CD4-positive, alpha-beta T cell (primary cell): ENCODE measurements at places on chromosomes 7 and 10. TPM values are rescaled to one million over a fixed set of nuclear protein-coding genes. Genes with fewer than 3 reads are reported as not detected.

GRCh38 chr10:1268831-1269230 lies 212.6 kb downstream of the WDR37 start:
- no peak overlapping the region for H3K4me3 ChIP-seq
- H3K27ac ChIP-seq = no peak overlapping the region
- no peaks in the 10 kb centered on the region for H3K27me3 ChIP-seq
- H3K4me1 ChIP-seq = no peaks in the 10 kb centered on the region
- DNase-seq = no peak
- H3K36me3 ChIP-seq = no peaks in the 10 kb centered on the region

CC2D2B gene
- total RNA-seq = not detected

GRCh38 chr7:118758582-118758981 lies 534.1 kb downstream of the ANKRD7 start:
- H3K36me3 ChIP-seq = no peaks in the 10 kb centered on the region
- H3K4me3 ChIP-seq = no peak overlapping the region
- no peaks in the 10 kb centered on the region for H3K27me3 ChIP-seq

DNA sequence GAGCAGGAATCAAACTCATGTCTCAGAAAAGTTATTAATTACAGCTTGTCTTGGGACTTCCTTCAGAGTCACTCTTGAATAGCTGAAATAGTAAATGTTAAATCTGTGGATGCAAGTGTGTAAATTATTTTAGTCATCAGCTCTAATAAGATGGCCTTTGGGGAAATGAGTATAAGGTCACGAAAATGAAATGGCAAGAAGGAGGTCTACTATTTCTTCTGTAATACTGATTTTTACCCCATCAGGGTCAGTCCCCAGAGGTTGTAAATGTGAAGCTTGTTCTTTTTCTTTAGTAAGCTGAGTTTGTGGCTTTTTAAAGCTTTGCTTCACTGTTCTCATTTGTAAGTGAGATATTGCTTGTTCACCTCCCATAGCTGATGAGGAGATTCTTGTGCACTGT lies 63.9 kb downstream of the GBF1 start:
- no peaks in the 10 kb centered on the region for H3K36me3 ChIP-seq
- no peak overlapping the region for H3K4me3 ChIP-seq
- peaks cover 5% of the 10 kb centered on the region for H3K4me1 ChIP-seq
- DNase-seq = no peak
- no peak overlapping the region for H3K27ac ChIP-seq
- no peaks in the 10 kb centered on the region for H3K27me3 ChIP-seq

- no peak for DNase-seq
- no peak overlapping the region for H3K4me3 ChIP-seq
- no peaks in the 10 kb centered on the region for H3K4me1 ChIP-seq
- H3K27ac ChIP-seq = no peak overlapping the region
These were observed 483.9 kb upstream of the MKI67 start for GRCh38 chr10:128610113-128610512.

CALHM1 gene
- not detected for total RNA-seq

DNA sequence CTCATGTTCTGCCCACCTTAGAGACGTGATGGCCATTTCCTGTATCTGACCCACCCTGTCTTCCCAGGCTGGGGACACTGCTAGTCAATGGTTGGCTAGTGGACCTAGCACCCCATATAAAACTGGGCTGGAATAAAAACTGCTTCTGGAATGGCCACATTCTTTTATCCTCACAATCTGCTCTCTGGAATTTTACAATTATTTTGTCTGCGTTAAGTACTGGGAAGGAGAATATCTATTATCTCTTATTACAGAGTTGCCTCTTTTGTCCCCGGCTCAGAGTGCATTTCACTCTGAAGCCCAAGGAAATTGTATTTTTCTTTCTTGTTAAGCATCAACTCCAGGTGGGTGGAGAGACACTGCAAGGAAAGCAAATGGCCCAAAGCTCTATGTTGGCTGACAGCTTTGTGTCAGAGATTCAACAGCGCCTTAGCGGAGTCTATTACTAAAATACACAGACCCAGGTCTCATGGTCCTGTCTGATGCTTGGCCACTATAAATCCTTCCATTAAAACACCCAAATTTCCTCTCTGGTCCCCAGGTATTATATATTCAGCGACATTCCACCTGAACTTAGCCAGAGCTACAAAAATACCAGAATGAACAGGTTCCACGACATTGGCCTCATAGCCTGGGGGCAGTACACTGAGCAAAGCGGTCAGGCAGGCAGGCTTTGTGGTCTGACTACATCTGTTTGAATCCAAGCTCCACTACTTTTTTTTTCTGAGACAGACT lies 121.7 kb downstream of the PRPF18 start:
- H3K27ac ChIP-seq = no peak overlapping the region
- no peak for DNase-seq
- peaks cover 5% of the 10 kb centered on the region for H3K27me3 ChIP-seq
- no peak overlapping the region for H3K4me3 ChIP-seq
- peaks cover 18% of the 10 kb centered on the region for H3K4me1 ChIP-seq

AKR1C2 gene
- 0.41 TPM for total RNA-seq

ZNF736 gene
- total RNA-seq = 29.9 TPM

GRCh38 chr10:124220547-124220946 lies 127.1 kb upstream of the CHST15 start:
- no peak overlapping the region for H3K27ac ChIP-seq
- no peak for DNase-seq
- no peaks in the 10 kb centered on the region for H3K27me3 ChIP-seq
- no peak overlapping the region for H3K4me3 ChIP-seq
- no peaks in the 10 kb centered on the region for H3K36me3 ChIP-seq

SERPINE1 gene
- total RNA-seq = not detected

- DNase-seq = no peak
- H3K4me3 ChIP-seq = no peak overlapping the region
- H3K36me3 ChIP-seq = no peaks in the 10 kb centered on the region
- no peaks in the 10 kb centered on the region for H3K4me1 ChIP-seq
These were observed 308.0 kb downstream of the EXOC4 start for GRCh38 chr7:133560900-133561299.

NOS3 gene
- 7.1 TPM for total RNA-seq

DNA sequence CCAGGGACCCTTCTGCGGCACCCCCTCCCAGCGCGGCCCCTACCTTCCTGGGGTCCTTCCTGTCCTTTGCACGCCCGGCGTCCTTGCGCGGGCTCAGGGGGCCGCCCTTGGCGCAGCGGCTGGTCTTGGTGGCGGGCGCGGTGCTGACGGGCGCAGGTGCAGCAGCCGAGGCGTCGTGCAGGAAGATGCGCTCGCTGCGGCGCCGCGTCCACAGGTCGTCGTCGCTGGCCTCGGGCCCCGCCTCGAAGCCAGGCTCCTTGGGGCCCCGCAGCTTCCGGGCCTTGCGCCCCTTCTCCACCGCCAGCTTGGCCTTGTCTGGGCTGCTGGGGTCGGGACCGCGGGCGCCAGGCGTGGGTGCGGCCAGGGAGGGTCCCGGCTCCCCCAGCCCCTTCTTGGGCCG lies 49.8 kb downstream of the SLC29A4 start:
- no peak overlapping the region for H3K27ac ChIP-seq
- no peak overlapping the region for H3K4me3 ChIP-seq
- peaks cover 30% of the 10 kb centered on the region for H3K4me1 ChIP-seq
- DNase-seq = no peak
- peaks cover 37% of the 10 kb centered on the region for H3K36me3 ChIP-seq
- no peaks in the 10 kb centered on the region for H3K27me3 ChIP-seq

DNA sequence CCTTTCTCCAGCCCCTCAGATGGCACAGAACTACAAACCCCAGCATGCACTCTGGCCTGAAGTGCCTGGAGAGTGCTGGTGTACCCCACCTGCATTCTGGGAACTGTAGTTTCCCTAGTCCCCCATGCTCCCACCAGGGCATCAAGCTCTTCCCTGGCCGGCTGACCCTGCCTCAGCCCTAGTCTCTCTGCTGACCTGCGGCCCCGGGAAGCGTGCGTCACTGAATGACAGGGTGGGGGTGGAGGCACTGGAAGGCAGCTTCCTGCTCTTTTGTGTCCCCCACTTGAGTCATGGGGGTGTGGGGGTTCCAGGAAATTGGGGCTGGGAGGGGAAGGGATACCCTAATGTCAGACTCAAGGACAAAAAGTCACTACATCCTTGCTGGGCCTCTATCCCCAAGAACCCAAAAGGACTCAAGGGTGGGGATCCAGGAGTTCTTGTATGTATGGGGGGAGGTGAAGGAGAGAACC lies 2.1 kb downstream of the NOS3 start:
- H3K36me3 ChIP-seq = no peaks in the 10 kb centered on the region
- H3K4me3 ChIP-seq = no peak overlapping the region
- peaks cover 57% of the 10 kb centered on the region for H3K4me1 ChIP-seq
- DNase-seq = peak; percentile 52

GRCh38 chr7:133698127-133698526 lies 429.0 kb upstream of the LRGUK start:
- no peak overlapping the region for H3K4me3 ChIP-seq
- H3K27me3 ChIP-seq = no peaks in the 10 kb centered on the region
- no peaks in the 10 kb centered on the region for H3K36me3 ChIP-seq
- no peak for DNase-seq
- H3K4me1 ChIP-seq = no peaks in the 10 kb centered on the region

DNA sequence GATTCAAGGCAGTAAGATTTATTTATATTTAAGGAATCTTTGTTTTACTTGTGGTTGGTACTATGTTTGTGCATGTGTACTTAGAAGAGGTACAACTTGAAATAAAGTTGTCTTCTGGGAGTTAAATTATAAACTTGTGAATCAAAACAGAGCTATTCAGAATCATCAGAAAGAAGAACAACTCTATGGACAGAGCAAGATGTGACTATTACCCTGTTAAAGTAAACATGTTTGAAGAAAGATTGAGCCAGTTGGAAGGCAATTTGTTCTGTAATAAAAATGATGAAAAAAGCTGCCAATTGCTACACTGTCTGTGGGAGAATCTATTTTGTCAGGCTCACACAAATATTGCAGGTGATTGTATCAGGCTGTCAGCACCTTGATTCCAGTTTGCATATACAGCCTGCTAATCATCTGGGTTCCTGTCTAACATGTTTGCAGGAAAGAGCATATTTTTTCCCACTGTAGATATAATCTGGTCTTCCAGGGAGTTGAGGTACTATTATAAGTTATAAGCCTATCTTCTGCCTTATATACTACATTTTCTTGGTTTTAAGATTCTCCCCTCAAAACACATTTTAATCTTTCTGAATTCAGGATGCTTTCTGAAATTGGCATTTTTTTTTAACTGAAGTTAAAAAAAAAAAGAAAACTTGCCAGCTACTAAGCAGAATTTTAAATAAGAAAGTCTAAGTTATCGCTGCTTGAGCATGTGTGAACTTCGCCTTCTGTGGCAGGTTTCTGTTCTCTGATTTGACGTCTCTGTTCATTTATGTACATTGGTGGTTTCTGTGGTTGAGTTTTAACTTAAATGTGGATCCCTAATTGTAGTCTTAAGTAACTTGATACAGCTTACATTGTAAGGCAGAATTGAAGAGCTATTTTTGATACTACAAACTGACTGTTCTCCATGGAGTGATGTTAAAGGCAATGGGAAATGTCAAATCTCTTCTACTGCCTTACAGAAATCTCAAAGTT lies 46.0 kb downstream of the ZNRF2 start:
- no peak overlapping the region for H3K27ac ChIP-seq
- peak overlapping the region; percentile 11 for H3K4me3 ChIP-seq
- peak; percentile 77 for DNase-seq
- peaks cover 3% of the 10 kb centered on the region for H3K4me1 ChIP-seq

DNA sequence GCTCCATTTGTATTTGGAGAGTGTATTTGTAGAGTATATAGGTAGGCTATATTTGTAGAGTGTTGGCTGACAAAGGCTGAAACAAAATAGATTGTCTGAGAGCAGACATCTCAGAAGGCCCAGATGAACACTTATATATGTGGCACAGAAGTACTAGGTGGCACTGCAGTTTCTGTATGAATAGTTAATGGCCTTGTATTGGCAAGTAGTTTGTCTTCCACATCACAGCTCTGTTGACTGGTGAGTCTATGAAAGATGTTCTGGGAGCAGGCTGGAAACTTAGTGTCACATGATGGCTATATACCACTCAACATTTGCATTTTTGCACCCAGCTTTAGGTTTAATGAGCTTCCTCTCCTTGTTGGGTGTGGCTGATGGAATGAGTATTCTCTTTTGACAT lies 51.9 kb downstream of the CCNY start:
- no peak for DNase-seq
- peaks cover 13% of the 10 kb centered on the region for H3K4me1 ChIP-seq
- no peaks in the 10 kb centered on the region for H3K27me3 ChIP-seq
- H3K4me3 ChIP-seq = no peak overlapping the region

DNA sequence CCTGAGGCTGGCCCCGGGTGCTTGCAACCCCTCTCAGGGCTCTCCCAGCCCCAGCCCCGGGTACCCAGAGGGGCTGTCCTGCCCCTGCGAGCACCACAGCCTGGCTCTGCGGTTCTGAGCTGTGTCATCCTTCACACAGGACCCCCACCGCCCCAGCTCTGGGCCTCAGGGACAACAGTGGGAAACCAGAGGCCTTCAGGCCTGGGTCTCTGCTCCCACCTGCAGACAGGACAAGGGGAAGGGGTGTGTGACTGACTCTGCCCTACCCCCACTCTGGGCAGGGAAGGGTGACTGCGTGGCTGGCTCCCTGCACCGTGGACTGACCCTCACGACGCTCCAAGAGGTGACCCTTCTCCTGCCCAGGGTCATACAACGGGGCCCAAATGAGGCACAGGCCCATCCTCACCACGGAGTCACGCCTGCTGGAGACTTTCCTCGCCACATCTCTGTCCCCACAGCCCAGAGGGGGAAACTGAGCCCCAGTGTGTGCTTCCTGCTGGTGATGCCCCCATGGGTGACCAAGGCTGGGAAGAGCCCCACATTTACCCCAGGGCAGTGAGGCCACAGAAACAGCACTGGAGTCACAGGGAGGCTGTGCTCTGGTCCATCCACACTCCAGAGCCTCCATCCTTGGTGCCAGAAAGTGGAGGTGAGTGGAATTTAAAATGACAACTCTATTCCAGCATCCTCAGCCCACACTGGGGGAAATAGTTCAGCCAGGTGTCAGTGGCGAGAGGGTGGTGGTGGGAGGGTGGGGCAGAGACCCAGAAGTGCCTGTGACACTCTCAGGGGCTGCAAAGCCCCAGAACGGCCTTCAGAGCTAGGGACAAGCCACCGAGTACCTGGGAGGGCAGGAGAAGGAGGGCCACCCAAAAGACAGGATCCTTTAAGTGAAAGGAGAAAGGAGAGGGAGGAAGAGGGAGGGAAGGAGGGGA lies 13.6 kb downstream of the CAMK2B start:
- no peak overlapping the region for H3K4me3 ChIP-seq
- H3K36me3 ChIP-seq = no peaks in the 10 kb centered on the region
- DNase-seq = no peak
- H3K27ac ChIP-seq = no peak overlapping the region

GRCh38 chr7:46633200-46633599 lies 712.1 kb upstream of the IGFBP3 start:
- H3K36me3 ChIP-seq = no peaks in the 10 kb centered on the region
- no peak overlapping the region for H3K4me3 ChIP-seq
- no peaks in the 10 kb centered on the region for H3K4me1 ChIP-seq
- no peak overlapping the region for H3K27ac ChIP-seq

- no peak overlapping the region for H3K4me3 ChIP-seq
- peaks cover 2% of the 10 kb centered on the region for H3K27me3 ChIP-seq
These were observed 13.5 kb upstream of the ATP6V1F start for GRCh38 chr7:128849156-128849515.

GRCh38 chr10:133159950-133160825 lies at the start of gene KNDC1:
TSS of gene KNDC1 (plus strand) at chr10:133160219. CDS start at chr10:133160468, 249 bp downstream.
- peaks cover 31% of the 10 kb centered on the region for H3K27me3 ChIP-seq
- no peaks in the 10 kb centered on the region for H3K36me3 ChIP-seq

- no peak overlapping the region for H3K4me3 ChIP-seq
- no peak for DNase-seq
- no peaks in the 10 kb centered on the region for H3K4me1 ChIP-seq
- H3K36me3 ChIP-seq = no peaks in the 10 kb centered on the region
- no peaks in the 10 kb centered on the region for H3K27me3 ChIP-seq
These were observed 68.9 kb upstream of the ZNF33B start for GRCh38 chr10:42707234-42707633.

- H3K27ac ChIP-seq = peak overlapping the region; percentile 99
- no peaks in the 10 kb centered on the region for H3K27me3 ChIP-seq
- H3K36me3 ChIP-seq = peaks cover 22% of the 10 kb centered on the region
- H3K4me3 ChIP-seq = peak overlapping the region; percentile 73
These were observed 1.3 kb upstream of the VDAC2 start for GRCh38 chr10:75209086-75209920.
